ENCODE measurements at places on chromosomes 13 and 19.

DNA sequence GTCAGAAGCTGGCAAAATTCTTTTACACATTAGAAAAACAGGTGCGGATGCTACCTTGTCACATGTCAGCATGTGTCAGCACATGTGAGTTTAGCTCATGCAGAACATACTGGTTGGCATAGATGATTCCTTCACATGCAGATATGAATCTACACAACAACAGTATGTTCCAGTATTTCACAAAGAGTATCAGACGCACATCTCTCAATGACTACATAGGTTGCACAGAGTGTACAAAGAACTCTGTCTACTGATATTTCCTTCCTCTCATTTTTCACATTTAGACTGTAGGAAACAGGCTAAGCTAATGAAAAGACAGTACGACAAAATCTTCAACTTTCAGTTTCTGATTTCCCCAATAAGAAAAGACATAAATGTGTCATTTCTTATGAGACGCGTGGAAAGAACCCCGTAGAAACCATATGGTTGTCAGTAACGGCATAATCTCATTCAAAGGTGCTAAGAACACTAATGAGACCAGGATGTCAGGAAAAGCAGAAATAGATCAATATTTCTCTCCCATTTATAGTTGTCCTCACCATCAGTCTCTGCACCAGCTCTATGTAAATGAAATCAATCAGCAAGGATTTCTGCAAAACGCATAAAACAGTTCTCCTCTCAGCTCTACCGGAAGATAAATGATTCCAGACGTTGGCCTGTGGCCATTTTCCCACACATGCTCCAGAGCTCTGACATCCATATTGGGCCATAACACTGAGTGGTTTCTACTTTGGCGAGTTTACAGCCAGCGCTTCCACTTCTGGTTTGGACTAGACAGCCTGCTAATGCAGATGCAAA, 81.2 kb downstream of the STARD13 start:
- no peak for DNase-seq

DNA sequence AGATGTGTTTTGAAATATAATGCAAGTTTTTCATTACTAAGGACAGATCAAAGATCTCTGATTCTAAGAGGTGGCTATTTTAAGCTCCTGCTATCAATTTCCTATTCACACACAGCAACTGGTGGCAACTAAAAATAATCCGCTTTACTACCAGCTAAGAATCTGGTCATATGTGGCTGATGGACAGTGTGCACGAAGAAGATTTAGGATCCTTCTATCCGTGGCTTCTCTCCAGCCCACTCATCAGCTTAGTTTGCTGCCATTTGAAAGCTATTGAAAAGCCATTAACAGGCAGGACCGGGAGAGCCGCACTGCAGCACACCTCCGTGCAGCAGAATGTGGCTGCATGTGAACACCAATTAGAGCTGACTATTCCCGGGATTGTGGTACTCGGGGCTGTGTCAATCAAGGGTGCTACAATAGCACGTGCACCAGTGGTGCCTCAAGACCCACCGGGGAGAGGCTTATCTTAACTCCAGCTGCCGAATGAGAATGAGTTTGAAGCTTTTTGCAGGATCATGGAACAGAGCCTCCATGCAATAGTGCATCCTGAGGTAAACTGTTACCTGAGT, at the start of gene MYO16:
TSS of gene MYO16 (plus strand) at position 431 of the 572 bp plus-strand sequence. CDS start 234 bp downstream, outside the sequence.
- DNase-seq: no peak

GRCh38 chr19:41705393-41706174, 2.8 kb upstream of the CEACAM5 start:
- DNase-seq: no peak

- no peak for DNase-seq
Observed at GRCh38 chr19:39906820-39907611, 27.4 kb downstream of the FCGBP start.

- no peak for DNase-seq
Observed at GRCh38 chr13:27639186-27639585, 17.5 kb downstream of the POLR1D start.

GRCh38 chr19:48696353-48697010, 711 bp downstream of the FUT2 start:
- DNase-seq: no peak

GRCh38 chr19:1401138-1401888, at the start of gene GAMT:
GAMT (minus strand) TSS chr19:1401542; CDS start chr19:1401476, 66 bp downstream.
- DNase-seq: no peak

GRCh38 chr13:20311596-20311995, 79.5 kb upstream of the GJB6 start:
- DNase-seq: no peak

GRCh38 chr13:45109102-45109720, 11.1 kb upstream of the GTF2F2 start:
- DNase-seq: no peak

DNA sequence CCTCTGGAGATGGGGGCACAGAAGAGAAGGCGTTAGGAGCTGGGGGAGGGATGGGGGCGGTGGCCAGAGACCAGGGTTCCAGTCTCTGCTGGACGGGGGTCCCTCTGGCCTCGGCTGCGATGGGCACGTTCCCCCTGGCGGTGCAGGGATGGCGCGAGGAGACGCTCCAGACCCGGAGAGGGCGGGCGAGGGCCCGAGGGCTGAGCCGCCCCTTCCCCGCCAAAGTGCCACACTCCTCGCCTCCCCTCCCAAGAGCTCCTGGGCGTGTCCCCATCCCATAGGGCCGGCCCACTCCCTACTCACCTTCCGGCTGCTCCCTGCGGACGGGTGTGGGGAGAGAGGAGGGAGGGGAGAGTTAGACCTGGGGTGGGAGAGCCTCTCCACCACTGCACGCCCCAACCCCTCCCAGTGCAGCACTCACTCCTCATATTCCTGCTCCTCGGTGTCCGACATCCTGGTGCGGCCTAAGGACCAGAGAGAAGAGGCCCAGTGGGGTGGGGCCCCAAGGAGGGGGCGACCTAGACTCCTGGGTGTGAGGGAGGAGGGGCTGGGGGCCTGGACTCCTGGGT, 2.2 kb downstream of the TNNT1 start:
- no peak for DNase-seq

- DNase-seq: no peak
Observed at GRCh38 chr19:55559684-55560083, 14.3 kb upstream of the SBK3 start.

GRCh38 chr13:97120346-97120745, 101.8 kb upstream of the MBNL2 start:
- no peak for DNase-seq

DNA sequence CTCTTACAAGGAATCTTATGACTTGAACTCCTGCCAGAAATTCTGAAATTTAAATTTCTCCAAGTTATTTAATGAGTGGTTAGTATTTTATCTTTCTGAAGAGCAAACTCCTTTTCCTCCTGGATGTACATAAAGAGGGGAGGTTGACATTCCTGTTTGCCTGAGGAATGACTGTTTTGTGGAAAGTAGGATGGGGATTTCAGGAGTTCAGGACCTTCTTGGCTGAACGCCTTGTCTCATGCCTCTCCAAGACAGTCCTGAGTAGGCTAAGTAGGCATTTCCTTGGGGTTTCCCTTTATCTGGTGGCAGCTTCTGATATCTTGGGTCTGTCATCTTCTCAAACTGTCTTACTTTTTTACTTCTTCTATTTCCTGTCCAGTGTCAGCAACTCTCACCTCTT, 356.6 kb downstream of the TDRD3 start:
- no peak for DNase-seq

DNA sequence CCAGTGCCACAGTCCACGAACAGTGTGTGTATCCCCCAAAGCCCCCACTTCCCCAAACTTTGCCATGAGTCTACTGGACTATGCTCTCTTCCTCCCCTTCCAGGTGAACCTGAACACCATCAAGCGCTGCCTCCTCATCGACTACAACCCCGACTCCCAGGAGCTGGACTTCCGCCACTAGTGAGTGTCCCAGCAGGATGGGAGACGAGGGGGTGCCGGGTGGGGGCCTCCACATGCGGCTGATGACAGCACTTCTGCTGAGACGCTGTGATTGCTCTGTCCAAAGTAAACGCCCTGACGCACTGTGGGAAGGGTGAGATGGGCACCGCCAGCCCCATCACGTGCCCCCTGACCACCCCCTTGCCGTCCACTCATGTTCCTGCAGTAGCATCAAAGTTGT, 2.0 kb upstream of the P2RY11 start:
- DNase-seq: no peak

GRCh38 chr13:27298849-27299248, 28.2 kb downstream of the RASL11A start:
- DNase-seq: no peak

- DNase-seq: no peak
Observed at GRCh38 chr19:49554701-49555181, 25.6 kb downstream of the NOSIP start.

DNA sequence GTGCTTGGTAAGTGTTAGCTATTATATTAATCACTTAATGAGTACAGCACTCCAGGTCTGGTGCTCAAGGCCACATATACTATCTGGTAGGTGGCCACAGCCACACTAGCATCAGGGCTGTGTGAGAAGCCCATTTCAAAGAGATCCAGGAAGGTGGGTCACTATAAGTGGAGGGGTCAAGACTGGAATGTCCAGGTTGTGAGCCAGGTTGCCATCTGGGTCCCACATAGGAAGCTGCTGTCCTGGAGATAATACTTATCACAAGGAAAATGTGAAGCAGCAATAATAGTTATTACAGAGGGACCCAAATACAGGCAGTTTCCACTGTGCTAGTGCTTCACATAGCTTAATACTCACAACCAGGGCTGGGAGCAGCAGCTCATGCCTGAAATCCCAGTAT, 13.1 kb downstream of the C19orf47 start:
- DNase-seq: no peak

GRCh38 chr19:14150770-14151661, 14.6 kb upstream of the ASF1B start:
- no peak for DNase-seq

DNA sequence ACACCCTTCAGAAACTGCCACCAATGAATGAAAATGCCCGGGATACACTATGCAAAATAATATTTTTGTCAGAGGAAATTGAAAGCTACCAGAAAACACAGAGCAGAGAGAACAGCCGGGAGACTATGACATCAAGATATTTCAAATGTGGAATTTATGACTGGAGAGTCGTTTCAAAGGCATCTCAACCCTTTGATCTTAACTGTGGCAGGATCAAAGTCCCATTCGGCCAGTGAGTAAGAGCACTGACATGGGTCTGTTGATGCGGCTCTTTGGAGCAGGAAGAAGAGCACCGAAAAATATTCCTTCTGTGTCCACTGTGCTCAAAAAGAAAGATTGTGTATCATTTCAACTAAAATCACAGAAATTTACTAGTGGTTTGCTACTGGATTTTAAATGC, 201.9 kb downstream of the RFC3 start:
- DNase-seq: no peak

DNA sequence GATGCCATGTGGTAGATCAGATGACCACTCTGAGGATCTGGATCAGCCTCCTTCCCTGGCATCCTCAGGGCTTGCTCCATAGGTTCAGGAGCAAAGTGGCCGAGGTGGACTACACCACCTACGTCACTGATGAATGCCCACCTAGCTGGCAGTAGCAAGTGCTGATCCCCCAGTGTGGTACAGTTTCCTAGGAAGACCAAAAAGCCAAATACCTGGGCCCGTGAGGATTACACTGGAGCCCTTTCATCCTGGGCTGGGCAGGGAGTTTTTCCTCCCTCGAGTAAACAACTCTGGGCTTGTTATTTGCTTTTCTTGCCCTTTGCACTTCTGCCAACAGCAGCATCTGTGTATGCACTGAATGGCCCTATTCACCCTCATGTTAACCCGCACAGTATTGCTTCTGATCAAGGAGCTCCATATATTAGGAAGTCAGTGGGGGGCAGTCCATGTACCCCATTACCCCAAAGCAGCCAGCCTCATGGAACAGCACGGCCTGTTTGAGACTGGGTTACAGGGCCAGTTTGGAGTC, 3.3 kb upstream of the MYADM start:
- DNase-seq: no peak

DNA sequence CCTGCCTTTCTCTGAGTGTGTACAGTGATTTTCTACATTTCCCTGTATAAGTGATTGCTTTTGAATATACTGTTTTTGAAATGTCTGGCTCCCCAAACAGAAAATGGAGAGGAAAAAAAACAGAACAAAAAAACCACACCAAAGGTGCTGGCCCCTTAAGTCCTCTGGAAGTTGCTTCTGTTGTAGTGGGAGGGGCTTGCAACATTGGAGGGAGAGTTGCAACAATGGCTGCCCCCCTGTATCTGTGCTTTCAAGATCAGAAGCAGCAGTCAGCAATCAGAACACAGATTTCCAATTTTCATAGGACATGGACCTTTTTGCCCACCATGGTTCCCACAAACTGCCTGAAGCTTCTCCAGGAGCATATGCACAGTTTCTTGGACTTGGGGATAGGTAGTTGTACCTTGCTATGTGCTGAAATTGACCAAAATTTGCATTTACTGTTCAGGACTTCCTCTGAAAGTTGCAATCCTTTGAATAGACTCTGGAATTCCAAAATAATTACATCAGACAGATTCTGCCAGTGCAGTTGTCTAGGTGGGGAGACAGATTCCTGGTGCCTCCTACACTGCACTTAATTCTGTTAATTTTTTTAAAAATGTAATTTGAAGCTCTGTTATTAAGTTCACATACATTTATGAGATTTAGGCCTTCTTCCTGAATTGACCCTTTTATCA, 13.8 kb downstream of the BIVM start:
- DNase-seq: no peak

DNA sequence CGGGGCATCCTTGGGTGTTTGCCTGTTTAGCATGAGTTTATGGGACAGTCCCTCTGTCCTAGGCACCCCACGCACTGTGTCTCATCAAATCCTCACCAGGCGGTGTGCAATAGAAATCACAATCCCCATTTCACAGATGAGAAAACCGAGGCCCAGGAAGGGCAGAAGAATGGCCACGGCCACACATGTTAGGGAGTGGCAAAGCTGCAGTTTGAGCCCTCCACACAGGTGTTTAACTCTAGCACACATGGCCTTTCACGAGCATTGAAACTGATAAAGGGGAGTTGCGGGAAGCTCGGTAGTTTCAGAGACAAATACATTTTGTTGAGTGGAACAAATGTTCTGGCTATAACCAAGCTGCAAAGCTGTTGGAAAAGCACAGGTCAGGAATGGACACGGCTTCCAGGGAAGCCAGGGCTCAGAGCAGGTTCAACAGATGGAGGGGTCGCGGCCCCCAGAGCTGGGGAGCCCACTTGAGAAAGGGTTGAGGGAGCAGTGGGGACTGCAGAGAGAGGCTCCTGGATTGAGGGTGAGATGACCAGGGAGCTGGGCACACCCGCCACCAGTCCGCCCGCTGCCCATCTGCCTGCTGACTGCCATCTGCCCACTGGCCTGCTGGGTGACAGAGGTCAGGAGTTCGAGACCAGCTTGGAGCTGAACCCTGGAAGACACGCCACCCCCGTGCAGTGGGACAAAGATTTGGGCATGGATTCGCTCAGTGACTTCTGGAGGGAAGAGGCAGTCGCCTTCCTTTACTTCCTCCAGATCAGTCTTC, 154.7 kb downstream of the URI1 start:
- no peak for DNase-seq

DNA sequence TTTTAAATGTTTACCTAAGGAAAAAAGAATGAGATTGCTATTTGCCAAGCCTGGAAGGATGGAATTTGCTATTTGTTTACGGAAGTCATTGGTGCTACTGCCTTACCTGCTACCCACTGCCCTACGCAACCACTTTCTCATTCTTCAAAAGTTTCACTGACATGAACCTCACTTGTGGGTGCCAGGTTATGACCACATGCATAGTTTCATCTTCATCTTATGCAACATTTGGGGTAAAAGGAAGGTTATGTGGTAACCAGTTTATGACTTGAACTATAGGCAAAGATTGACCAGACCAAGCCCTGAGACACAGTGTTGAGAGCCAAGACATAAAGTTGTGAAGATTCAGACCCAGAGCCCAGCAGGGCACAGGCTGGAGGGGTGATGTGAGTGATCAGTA, 142.5 kb downstream of the LACC1 start:
- DNase-seq: no peak

GRCh38 chr19:42176990-42177685, 40.3 kb downstream of the DEDD2 start:
- no peak for DNase-seq
